Stimulated activated CD4-positive, alpha-beta T cell treated with anti-CD3 and anti-CD28 coated beads, Interleukin-1b, Interleukin-23, amount 100 ng/mL, for 1 hour (primary cell): ENCODE measurements at places on chromosomes 7 and 10.
A peak's percentile ranks its signal among the peaks of the same experiment; 100 is the strongest.

- no peak for DNase-seq
Observed at GRCh38 chr10:30058570-30059132, 735 bp downstream of the JCAD start.

GRCh38 chr10:87575851-87576250 lies 71.2 kb downstream of the MINPP1 start:
- no peak for DNase-seq

DNA sequence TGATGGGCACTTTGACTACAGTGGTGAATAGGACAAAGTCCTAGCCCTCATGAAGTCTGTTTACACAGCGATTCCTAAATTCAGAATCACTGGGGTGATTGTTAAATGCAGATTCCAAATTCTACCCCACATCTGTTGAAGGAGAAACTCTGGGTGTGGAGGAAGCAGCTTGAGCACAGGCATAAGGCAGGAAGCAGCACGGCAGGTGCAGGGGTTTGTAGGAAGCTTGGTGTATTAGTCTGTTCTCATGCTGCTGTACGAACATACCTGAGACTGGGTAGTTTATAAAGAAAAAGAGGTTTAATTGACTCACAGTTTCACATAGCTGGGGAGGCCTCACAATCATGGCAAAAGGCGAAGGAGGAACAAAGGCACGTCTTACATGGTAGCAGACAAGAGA lies 5.1 kb downstream of the AKR1E2 start:
- DNase-seq = no peak

GRCh38 chr10:110834629-110835301 lies 37.0 kb upstream of the PDCD4 start:
- DNase-seq = no peak

DNA sequence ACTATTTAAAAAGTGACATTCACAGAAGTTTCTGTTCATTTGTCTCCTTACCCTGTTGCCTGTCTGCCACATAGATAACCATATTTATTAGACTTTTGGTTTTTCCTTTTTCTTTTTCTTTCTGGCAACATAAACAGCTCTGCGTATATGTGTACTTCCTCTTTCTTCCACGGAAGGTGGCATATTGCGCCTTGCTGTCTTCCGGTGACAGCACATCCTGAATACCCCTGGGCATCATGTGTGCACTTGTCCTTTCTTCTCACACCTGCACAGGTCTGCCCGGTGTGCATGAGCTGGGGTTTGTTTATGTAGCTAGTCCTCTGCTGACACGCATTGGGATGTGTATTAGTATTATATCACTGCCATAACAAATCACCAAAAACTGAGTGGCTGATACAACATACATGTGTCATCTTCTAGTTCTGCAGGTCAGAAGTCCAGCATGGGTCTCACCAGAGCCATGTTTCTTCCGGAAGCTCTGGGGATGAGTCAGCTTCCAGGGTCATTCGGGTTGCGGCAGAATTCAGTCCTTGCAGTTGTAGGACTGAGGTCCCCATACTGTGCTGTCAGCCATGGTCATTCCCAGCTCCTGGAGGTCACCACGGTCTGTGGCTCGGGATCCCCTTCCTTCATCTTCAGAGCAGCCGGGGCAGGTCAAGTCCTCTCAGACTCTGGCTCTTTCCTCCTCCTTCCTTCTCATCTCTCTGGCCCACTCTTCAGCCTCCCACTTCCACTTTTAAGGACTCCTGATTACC lies 596.0 kb upstream of the FOXK1 start:
- DNase-seq = no peak

DNA sequence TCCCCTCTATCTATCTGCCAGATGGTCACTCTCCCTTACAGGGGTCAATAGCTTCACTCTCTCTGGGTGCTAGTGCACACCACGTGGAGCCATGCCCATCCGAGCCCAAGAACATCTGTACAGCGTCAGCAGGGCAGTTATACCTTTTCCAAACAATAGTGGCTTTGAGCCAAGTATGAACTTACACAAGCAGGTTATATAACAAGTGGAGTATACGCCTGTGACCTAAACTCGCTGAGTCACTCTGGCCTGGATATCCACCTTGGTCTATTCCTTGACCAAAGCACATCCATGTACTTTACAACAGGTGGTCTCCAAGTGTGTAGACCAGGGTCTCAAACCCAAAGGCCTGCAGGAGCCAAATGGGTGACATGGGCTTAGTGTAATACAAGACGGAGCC lies 20.3 kb downstream of the PLAC9 start:
- no peak for DNase-seq

DNA sequence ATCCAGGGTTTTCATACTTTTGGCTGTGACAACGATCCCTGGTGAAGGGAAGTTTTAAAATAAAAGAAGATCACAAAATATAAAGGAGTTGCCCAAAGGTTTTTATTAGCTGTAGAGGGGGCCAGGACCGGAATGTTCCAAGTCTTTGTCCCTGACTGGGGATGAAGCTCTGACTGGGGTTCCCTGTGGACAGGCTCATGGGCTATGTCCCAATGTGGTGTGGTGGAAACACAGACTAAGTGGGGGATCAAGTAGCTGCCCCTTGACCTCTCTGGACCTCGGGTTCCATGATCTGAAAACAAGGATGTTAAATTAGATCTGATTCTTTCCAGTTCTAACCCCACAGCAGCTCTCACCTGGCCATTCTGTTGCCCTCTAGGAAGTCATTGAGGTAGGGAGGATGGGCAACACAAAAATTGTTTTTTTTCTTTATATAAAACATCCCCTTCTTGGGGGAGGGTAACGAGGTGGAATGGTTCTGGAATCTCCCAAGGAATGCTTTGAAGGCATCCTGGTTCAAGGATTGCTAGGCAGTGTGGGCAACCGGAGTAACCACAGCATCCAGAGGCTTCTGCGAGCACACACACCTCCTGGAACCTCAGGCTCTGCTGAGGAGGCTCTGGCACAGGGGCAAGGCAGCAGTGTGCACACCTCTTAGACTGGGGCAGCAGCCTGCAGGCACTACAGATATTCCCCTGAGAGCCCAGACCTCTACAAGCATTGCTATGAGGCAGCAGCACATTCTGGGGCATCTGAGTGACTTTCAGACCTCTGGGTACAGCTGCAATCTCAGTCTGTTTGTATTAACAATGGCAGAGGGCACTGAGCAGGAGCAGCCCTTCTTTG lies 21.4 kb upstream of the CRYGN start:
- no peak for DNase-seq

- no peak for DNase-seq
Observed at GRCh38 chr7:153331427-153331826, 571.9 kb downstream of the ACTR3B start.

DNA sequence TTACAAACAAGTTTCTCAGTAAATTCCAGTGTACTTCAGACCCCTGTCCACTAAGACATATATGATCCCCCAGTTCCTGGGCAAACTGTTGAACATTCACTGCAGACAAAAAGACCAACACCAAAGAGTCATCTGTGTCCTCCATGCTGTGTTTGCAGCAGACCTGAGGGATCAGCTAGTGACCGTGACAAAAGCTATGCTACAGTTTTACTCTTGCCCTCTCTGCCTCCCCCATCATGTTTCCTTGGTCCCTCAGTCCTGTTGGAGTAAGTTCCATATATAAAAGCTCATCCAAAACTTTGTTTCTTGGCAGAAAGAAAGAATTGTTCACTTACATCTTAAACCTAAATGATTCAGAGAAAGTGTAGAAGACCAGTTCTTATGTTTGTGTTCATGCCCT lies 56.1 kb downstream of the PODXL start:
- no peak for DNase-seq

- no peak for DNase-seq
Observed at GRCh38 chr10:43078986-43079273, 2.1 kb downstream of the RET start.

DNA sequence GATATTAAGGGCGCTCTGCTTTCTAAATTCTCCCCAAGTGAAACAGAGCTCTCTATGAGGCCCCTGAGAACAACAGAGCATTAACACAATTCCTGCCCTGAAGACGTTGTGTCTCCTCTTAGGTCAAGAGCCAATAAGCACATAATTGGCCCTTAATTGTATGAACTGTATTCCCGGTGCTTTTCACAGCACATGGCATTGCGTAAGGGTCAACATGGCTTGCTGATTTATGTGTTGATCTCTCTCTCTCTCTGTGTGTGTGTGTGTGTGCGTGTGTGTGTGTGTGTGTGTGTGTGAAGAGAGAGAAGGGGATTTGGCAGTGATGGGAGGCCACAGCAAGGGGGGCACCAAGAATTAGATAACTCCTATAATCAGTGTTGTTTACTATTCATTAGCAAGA lies 40.5 kb downstream of the LYZL1 start:
- DNase-seq = no peak

- DNase-seq = no peak
Observed at GRCh38 chr7:122298618-122299017, 5.9 kb downstream of the FEZF1 start.

- no peak for DNase-seq
Observed at GRCh38 chr7:79968894-79969293, 165.7 kb upstream of the GNAI1 start.

DNA sequence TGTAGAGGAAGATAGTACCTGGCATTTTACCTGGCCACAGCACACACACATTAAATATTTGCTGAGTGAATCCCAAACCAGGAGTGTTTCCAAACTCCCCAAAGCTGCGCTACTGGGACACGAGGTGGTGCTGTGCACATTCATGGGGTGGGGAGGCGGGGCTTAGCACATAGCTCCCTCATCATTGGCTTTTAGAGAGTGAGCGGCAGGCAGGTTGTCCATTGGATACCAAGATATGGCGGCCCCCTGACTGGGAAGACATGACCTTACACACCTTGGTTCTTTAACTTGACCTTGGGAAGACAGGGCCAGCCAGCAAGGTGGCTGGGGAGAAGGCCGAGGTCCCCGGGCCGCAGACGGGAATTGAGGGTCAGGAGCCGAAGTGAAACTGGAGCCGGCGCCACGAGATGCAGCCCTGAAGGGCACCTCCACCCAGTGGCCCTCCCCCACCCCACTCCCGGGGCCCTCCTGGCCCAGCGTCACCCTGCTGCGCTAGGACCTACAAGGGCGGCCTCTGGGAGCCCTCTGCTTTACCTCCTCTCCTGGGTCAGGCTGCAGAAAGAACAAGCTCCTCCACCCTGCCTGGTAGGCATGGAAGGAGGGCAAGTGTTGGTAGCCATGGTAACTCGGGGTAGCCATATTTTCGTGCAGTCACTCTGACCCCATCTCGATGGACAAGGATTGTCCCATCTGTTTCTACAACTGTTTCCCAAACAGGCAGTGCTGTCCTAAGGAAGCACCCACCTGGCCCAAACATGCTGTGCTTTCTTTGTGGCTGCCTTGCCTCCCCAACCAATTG lies 24.0 kb downstream of the TMEM176A start:
- DNase-seq = no peak

GRCh38 chr10:105700218-105700617 lies 1059.1 kb downstream of the SORCS3 start:
- no peak for DNase-seq

GRCh38 chr7:100586266-100587025 lies at the start of gene FBXO24:
Gene FBXO24, plus strand, starts transcription at chr7:100586328. Its CDS starts 298 bp downstream, at chr7:100586626.
- DNase-seq = peak; percentile 93

DNA sequence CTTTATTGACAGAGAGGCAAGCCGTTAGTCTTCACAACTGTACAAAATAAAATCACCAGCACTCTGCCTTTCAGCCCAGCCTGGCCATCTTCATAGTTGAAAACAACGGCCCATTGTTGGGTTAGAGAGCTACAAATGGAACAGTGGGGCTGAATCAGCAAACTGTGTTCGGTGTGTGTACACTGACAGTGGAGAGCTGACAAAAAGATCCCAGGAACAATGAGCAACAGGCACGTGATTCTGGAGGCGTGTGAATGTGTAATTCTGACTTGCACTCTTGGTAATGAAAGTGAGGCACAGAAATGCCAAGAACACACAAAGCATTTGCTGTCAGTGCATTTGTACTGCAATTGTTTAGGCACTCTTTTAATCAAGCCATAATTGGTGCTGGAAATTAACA lies 303.7 kb downstream of the WDR11 start:
- DNase-seq = no peak

DNA sequence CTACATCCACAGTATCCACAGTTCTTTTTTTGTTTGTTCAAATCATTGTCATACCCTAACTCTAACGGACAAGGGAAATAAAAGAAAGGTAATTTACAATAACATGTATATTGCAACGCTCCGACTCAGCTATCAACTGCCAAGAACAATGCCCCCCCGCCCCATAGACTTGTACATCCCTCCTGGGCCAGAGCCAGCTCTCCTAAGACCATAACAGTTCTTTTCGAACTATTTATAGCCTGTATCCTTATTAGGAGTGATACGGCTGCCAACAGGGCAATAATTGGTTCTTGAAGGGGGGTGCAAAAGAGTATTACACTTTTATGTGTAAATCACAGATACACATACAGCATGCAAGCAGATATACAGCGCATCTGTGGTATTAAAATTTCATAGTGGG lies 495.7 kb downstream of the GALNT17 start:
- DNase-seq = no peak
